ENCODE measurements at places on chromosomes 6 and 20. TPM values are rescaled to one million over a fixed set of nuclear protein-coding genes. Genes with fewer than 3 reads are reported as not detected.

- no peak for DNase-seq
- no peaks in the 10 kb centered on the region for H3K4me1 ChIP-seq
- H3K27ac ChIP-seq, result no peak overlapping the region
Measured at GRCh38 chr6:89110284-89110683, 7.6 kb downstream of the SRSF12 start.

DNA sequence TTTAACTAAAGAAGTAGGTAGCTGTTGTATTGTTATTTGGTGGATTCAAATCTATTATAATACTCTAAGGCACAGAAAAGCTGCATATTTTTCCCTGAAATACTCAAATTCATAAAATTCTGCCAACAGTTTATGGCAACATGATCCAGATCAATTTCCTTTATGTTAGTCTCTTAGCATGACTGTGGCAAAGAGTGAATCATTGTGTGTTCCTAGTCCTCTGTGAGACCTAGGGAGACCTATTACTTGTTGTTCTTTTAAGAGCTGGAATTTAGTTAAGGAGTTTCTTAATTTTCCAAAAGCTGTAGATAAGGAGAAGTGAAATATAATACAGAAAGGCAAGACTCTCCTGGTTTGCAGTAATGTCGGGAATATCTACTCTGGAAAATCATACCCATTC is 149.6 kb downstream of the RIMS1 start:
- DNase-seq, result no peak
- no peaks in the 10 kb centered on the region for H3K36me3 ChIP-seq
- H3K27ac ChIP-seq, result no peak overlapping the region
- no peaks in the 10 kb centered on the region for H3K4me1 ChIP-seq
- H3K27me3 ChIP-seq, result no peaks in the 10 kb centered on the region
- no peak overlapping the region for H3K4me3 ChIP-seq

- no peaks in the 10 kb centered on the region for H3K27me3 ChIP-seq
- no peak overlapping the region for H3K4me3 ChIP-seq
- no peak overlapping the region for H3K27ac ChIP-seq
- no peak for DNase-seq
- H3K4me1 ChIP-seq, result peaks cover 5% of the 10 kb centered on the region
- H3K36me3 ChIP-seq, result no peaks in the 10 kb centered on the region
Measured at GRCh38 chr6:40896696-40897095, 142.3 kb downstream of the UNC5CL start.

GRCh38 chr6:53910834-53911233 is 116.0 kb downstream of the LRRC1 start:
- H3K27me3 ChIP-seq, result no peaks in the 10 kb centered on the region
- DNase-seq, result no peak
- no peaks in the 10 kb centered on the region for H3K4me1 ChIP-seq
- H3K36me3 ChIP-seq, result no peaks in the 10 kb centered on the region

GRCh38 chr6:169450097-169450496 is 196.5 kb upstream of the THBS2 start:
- H3K27me3 ChIP-seq, result no peaks in the 10 kb centered on the region
- H3K4me1 ChIP-seq, result peaks cover 7% of the 10 kb centered on the region
- no peak for DNase-seq

GRCh38 chr6:46612645-46613044 is 40.0 kb downstream of the CYP39A1 start:
- no peaks in the 10 kb centered on the region for H3K27me3 ChIP-seq
- DNase-seq, result no peak
- H3K4me3 ChIP-seq, result no peak overlapping the region

DNA sequence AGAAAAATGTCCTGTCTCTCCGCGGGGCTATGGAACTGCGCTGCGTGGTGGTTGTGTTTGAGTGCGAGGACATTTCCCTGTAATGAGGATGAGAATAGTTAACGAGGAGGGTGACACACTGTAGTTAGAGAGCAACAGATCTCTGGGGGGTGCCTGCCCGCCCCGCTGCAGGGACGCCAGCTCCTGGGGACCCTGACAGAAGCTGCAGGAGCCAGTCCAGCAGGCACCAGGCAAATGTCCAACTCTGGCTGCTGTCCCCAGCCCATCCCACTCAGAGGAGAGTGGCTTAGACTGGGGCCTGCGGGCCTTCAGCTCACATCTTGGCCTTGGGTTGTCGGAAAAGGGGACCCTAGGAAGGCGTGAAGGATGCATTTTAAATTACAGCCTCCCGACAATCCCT is 92.9 kb upstream of the FOXP4 start:
- DNase-seq, result peak; percentile 73
- no peak overlapping the region for H3K27ac ChIP-seq
- peaks cover 40% of the 10 kb centered on the region for H3K4me1 ChIP-seq
- peaks cover 3% of the 10 kb centered on the region for H3K27me3 ChIP-seq
- no peak overlapping the region for H3K4me3 ChIP-seq

The OTOR gene
- not detected for total RNA-seq

The TUBB1 gene
- 3.4 TPM for total RNA-seq

The GABRR1 gene
- 0.20 TPM for total RNA-seq

The RAD21L1 gene
- 0.10 TPM for total RNA-seq

The LAMA4 gene
- 317 TPM for total RNA-seq

All from spinal cord (tissue), 10 donors.